CD4-positive, alpha-beta T cell treated with Interleukin-10 for 1 hour (primary cell): ENCODE measurements at places on chromosomes 12 and 14.

DNA sequence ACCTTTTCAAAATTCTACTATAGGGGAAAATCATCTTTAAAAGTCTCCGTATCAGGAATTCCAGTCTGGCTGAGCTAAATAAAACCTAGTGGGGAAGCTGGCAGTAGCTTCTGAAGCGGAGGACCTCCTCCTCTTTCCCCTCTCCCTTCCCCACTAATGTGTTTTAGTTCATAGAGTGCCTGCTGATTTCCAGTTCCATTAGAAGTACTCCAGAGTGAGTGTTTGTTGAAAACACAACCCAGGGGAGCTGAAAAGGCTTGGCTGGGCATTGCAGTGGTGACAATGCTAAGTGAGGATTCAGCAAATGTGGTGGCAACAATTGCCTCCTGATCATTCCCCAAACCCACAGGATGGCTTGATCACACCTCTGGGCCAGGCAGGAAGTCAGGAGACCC, 144.2 kb upstream of the FRMD6 start:
- DNase-seq, result no peak

DNA sequence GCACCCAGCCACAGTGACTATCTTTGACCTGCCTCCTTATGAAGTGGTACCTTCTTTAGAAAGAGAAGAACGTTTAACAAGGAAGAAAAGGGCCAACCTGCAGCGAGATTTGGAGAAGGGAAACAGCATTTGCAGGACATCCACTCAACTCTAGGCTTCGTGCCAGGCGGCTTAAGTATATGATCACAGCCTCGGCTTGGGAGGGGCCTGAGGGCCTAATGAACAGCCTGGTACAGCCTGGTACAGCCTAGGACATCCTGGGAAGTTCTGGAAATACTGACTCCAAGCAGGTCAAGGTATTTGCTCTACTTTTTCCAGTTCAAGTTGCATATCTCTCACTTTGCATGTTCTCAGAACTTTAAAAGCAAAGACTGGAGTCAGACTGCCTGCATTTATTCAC, 16.1 kb downstream of the HCAR2 start:
- no peak for DNase-seq

DNA sequence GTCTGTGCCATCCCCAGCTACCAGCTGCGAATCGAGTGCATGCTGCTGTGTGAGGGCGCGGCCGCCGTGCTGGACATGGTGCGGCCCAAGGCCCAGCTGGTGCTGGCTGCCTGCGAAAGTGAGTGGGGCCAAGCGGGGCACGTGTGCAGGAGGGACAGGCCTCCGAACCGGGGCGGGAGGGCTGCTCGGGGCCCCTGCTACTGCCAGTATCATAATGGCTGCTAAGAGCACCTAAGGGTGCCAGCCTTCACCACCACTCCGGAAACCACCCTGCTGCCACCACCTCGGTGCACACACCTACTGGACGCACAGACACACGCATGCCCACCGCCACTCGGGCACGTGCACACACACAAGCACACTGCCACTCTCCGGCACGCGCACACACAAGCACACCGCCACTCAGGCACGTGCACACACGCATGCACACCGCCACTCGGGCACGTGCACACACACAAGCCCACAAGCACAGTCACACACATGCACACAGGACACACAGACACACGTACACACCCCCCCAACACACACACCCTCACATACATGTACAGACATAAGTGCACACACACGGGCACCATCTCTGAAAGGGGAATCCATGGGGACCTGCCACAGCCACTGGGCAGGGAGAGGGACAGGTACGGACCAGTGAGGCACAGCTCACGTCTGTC, 13.8 kb upstream of the ADSS1 start:
- DNase-seq, result no peak

DNA sequence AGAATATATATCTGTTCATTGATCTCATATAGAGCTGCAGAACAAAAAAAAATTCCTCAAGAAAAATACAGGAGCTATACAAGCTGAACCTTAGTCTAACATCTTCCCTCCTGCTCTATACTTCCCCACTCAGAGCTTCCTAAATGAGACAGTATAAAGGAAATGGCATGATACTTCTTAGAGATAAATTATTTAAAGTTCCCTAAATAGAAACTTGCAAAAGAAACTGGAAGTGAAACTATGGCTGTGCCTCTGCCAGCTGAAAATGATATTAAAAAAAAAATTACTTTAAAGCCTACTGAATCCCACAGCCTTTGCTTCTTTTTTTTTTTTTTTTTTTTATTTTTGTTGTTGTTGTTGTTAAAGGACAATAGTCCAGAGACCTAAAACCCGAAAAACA, 11.6 kb upstream of the NEK9 start:
- no peak for DNase-seq

GRCh38 chr12:1630133-1630826, 1.2 kb downstream of the WNT5B start:
- DNase-seq, result peak; percentile 11

GRCh38 chr12:44385964-44386363, 490.2 kb downstream of the NELL2 start:
- no peak for DNase-seq

GRCh38 chr12:20248646-20249045, 119.7 kb upstream of the PDE3A start:
- DNase-seq, result no peak

GRCh38 chr14:90534091-90534837, 137.4 kb downstream of the CALM1 start:
- no peak for DNase-seq

- no peak for DNase-seq
These were observed 12.0 kb downstream of the NGDN start for GRCh38 chr14:23481362-23481970.

DNA sequence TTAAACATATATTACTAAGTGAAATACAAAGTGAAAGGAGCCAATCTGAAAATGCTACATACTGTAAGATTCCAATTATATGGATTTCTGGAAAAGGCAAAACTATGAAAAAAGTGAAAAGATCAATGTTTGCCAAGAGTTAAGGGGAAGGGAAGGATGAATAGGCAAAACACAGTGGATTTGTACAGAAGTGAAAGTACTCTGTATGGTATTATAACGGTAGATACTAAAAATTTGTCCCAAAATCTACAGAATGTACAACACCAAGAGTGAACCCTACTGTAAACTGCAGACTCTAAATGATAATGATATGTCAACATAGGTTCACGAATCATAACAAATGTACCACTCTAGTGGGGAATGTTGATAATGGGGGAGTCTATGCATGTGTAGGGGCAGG, 17.8 kb downstream of the EEA1 start:
- no peak for DNase-seq

GRCh38 chr12:68806488-68807237, 1.3 kb upstream of the MDM2 start:
- DNase-seq, result no peak

- DNase-seq, result no peak
These were observed 270.2 kb downstream of the SSPN start for GRCh38 chr12:26465419-26466097.

DNA sequence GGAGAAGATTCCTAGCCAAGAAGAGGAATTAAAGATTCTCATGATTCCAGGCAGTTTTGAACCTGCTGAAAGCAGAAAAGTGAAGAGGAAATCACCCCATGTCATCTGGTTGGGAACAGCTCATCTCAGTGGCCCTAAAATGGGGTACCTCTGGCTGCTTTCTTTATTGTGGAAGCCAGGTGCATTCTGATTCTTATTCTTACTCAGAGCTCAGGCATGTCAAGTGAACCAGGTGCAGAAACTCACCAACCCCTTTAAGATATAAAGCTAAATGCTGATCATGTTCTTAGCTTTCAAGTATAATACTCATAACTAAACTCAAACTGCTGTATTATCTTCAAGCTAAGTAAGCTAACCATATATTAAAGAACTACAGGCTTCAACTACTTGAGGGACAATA, 253.9 kb upstream of the ARID2 start:
- DNase-seq, result no peak

DNA sequence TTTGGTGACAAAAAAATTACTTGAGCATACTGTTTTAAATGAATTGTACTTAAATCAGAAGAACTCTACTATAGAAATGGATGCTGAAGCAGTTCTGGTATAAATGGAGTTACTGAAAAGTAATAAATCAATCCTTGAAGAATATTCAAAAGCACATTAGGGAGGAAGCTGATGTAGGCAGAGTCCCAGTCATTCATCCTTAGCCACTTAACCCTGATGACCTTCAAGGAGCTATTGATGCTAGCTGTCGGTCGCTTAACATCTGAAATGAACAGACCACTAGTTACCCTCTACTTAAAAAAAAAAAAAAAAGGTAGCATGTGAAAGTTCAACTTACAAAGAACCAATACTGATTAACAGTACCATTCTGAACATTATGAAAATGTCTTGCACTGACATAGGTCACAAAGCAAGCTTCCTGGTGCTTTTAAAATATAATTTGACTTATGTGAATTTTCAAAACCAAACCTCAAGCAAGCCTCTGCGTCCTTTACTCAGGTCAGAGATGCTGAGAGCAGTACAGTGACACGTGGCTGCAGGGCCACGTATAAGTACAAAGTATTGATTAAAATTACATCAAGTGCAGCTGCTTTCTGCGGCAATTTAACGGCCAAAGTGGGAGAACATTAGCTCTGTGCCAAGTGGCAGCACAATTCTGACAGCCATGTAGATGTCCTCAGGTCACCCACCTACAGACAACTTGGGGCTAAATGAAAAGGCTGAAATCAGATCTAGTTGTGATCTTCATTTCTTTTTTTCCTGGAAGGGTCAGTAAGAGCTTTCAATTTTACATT, 18.1 kb downstream of the PPM1H start:
- no peak for DNase-seq

GRCh38 chr12:120710805-120711296, 593 bp downstream of the UNC119B start:
- DNase-seq, result peak; percentile 30

DNA sequence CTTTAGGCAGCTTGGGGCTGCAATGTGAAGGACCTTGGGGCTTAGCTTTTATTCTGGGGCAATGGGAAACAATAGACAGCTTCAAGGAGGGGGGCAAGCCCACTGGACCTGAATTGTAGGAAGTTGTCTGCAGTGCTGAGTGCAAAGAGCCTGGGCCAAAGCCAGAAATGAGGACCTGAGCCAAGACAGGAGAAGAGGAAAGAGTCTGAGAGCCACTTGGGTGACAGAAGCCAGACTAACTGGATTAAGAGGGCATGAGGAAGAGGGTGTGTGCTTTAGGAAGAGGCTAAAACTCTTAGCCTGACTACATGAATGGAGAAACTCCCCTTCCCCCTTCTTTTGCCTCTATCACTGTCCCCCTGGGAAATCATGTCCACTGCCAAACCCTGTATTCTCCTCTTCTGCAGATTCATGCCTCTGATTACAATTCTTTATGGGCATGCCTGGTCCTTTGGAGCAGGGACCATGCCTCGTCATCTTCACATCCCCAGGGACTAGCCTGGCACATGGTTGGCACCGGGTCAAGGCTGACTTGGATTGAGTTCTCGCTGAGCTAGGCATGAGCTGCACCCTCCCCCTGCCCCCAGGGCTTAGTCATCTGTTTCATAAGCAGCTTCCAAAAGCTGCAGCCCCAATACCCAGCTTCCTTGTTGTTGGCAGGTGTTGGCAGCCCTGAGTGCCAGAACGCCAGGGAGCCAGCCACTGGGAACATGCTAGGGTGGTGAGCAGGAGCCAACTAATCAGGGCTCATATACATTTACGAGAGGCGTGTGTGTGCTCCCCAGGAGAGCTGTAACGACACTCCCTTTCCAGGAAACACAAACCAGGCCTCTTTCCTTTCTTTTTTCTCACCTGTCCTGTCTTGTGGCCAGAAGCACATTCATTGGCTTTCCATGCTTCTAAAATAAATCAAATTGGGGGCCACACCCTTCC, 27.7 kb upstream of the JDP2 start:
- DNase-seq, result no peak

DNA sequence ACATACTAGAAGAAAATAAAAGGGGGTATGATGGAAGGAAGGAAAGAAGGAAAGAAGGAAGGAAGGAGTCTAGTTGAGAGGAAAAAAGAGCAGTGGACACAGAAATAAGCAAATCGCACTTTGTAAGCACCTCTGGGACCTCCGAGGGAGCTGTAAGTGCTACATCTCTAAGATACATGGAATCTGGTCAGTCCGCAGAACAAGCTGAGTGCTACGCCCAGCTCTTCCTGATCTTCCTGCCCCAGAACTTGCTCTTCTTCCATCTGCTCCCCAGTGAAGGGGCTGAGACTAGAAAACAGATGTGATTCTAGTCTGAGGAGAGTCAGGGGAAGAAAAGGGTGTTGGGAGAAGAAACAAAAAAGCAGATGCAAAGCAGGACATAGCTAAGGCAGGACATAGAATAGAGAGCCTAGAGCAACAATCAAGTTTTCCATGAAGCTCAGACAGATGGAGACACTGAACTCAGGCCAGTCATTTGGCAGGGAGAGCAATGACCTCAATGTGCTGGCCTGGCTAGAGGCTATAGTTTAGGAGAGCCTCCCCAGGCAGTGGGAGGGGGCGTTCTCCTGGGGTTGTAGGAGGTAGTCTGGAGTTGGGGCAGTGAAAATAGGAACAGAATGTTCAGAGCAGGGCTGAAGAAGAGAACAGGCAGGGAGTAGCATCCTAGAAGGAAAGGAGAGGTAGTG, 1.7 kb upstream of the MFAP5 start:
- no peak for DNase-seq
